ENCODE measurements at places on chromosomes 7 and 10. TPM values are rescaled to one million over a fixed set of nuclear protein-coding genes. Genes with fewer than 3 reads are reported as not detected.

LIPN gene
- total RNA-seq = not detected

MRC1 gene
- total RNA-seq = 0.46 TPM

NPC1L1 gene
- 0.16 TPM for total RNA-seq

DNA sequence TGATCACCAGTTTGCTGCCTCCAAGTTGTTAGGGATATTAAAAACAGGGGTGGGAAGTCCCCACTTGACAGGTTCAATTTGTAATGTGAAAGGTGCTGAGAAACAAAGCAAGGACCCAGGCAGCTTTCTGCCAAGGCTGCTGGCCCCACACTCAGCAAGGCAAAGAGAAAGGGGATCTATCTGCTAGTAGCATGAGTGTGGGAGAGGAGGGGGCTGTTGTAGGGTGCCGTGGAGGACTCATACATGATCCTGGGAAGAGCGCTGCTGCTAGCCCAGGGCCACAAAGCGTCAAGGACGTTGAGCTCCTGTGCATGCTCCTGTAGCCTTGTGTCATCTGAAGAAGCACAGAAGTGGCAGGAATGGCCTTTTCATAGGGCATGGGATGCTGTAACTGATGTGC is 96.5 kb upstream of the INSYN2A start:
- H3K36me3 ChIP-seq = peaks cover 18% of the 10 kb centered on the region
- peak overlapping the region; percentile 69 for H3K27ac ChIP-seq
- no peak for DNase-seq
- H3K4me1 ChIP-seq = peaks cover 19% of the 10 kb centered on the region
- no peaks in the 10 kb centered on the region for H3K27me3 ChIP-seq
- H3K4me3 ChIP-seq = no peak overlapping the region

DNA sequence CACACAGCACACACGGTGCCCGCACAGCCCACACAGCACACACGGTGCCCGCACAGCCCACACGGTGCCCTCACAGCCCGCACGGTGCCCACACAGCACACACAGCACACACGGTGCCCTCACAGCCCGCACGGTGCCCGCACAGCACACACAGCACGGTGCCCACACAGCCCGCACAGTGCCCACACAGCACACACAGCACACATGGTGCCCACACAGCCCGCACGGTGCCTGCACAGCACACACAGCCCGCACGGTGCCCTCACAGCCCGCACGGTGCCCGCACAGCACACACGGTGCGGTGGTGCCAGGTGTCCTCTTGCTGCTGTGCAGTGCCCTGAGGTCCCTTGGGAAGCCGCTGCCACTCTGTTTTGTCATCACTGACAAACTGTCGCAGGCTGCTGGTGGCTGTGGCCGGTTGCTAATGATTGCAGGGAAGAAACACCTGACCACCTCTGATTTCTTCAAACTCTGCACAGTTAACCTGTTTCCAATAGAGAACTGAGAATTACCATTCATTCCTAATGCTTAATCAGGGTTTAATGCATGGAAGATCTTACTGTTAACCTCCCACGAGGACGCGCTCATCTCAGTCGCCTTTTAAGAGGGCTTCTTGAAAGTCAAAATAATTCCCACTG is 66.9 kb downstream of the GLRX3 start:
- no peak overlapping the region for H3K4me3 ChIP-seq
- H3K27me3 ChIP-seq = no peaks in the 10 kb centered on the region
- H3K4me1 ChIP-seq = no peaks in the 10 kb centered on the region
- no peak overlapping the region for H3K27ac ChIP-seq
- no peak for DNase-seq
- H3K36me3 ChIP-seq = peaks cover 14% of the 10 kb centered on the region

GRCh38 chr7:111834367-111834766 is 272.1 kb upstream of the IMMP2L start:
- no peak overlapping the region for H3K27ac ChIP-seq
- H3K4me3 ChIP-seq = no peak overlapping the region
- H3K4me1 ChIP-seq = peaks cover 3% of the 10 kb centered on the region
- H3K27me3 ChIP-seq = no peaks in the 10 kb centered on the region
- H3K36me3 ChIP-seq = no peaks in the 10 kb centered on the region

Data from WTC11 (cell line).